SJSA1 (cell line): ENCODE measurements at places on chromosomes 4 and X. TPM values are rescaled to one million over a fixed set of nuclear protein-coding genes. Genes with fewer than 3 reads are reported as not detected.

DNA sequence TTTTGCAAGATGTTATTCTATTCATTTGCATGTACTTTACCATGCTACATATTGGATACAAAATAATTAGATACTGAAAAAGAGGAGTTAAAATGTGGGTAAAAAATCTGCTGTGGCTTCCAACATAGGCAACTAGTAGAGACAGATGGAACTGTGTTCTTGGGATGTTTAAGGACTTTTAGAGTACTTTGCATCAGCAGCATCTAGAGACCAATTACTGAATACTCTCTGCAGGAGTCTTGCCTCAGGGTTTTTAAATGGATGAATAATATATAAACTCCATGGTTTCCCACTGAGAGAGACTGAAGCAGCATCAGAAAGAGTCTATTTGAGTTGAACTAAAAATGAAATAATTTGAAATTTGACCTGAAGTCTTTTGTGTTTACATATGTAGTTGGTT, 676.7 kb downstream of the GALNTL6 start:
- no peak for DNase-seq

- DNase-seq, result no peak
These were observed 54.3 kb downstream of the SLIT2 start for GRCh38 chr4:20305976-20306375.

DCK gene
- total RNA-seq, result 57.8 and 73.5 TPM in 2 replicates

- no peak for DNase-seq
These were observed 147.6 kb downstream of the FSTL5 start for GRCh38 chr4:162016219-162016618.

GRCh38 chr4:104593019-104593418, 98.3 kb upstream of the CXXC4 start:
- DNase-seq, result no peak

DNA sequence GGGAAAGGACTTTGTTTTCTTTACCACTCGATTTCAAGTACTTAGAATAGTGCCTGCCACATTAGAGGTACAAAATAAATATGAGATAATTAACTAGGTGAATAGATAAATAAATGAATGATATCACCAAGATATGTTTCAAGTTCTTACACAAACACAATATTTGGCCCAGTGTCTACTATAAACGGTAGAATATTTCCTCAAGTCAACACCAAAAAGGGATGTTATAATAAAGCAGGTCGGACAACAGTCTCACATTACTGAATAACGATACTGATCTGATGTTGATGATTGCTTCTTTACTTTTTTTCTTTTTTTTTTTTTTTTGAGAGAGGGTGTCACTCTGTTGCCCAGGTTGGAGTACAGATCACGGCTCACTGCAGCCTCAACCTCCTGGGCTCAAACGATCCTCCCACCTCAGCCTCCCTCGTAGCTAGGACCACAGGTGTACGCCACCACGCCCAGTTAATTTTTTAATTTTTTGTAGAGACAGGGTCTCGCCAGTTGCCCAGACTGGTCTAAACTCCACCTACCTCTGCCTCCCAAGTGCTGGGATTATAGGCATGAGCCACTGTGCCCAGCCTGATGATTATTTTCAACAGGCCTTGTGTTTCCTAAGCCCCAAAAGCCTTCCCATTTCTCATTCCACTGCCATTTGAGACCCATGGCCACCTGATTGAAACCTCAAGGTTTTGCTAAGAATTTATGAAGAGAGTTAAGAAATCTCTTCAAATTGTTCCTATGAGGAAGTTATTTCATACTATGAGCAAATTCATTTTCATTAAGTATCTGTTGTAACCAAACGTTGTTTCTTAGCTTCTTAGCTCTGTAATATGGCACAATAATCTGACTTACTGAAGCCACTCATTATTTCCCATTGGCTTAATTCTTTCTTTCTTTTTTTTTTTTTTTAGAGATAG, 2.3 kb downstream of the MANBA start:
- no peak for DNase-seq

DNA sequence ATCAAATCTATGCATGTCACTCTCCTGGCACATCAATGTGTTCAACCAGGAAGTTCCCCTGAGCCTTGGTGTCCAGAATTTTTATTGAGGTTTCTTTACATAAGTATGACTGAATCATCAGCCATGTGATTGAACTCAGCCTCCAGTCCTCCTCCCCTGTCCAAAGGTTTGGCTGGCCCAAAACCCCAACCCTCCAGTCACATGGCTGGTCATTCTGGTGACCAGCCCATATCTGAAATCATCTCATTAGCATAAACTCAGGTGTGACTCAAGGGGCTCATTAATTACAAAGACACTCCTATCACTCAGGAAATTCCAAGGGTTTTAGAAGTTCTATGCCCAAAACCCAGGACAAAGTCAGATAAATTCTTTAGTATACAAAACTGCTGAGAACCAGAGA, 20.6 kb upstream of the SUPT20HL2 start:
- DNase-seq, result no peak

- DNase-seq, result no peak
These were observed 42.4 kb upstream of the TMPRSS11B start for GRCh38 chr4:68287704-68288392.
